ENCODE measurements at places on chromosomes 7 and 10. TPM values are rescaled to one million over a fixed set of nuclear protein-coding genes. Genes with fewer than 3 reads are reported as not detected.

Gene DNAJC30
- 15.9 TPM for total RNA-seq

Gene RAMP3
- total RNA-seq, result not detected

Gene NOC3L
- 39.9 TPM for total RNA-seq

Gene GARIN1A
- 0.79 TPM for total RNA-seq

Gene FXYD4
- total RNA-seq, result not detected

Gene CYP26C1
- total RNA-seq, result 0.09 TPM

Gene CNNM1
- not detected for total RNA-seq

Gene SFXN3
- 23.4 TPM for total RNA-seq

Gene ANKRD61
- total RNA-seq, result not detected

Gene GRB10
- 87.2 TPM for total RNA-seq

Gene HECW1
- 1.7 TPM for total RNA-seq

Gene VWDE
- 0.70 TPM for total RNA-seq

Gene CYP3A7
- total RNA-seq, result not detected

Gene ITPRIP
- 3.1 TPM for total RNA-seq

Gene GBX1
- total RNA-seq, result not detected

Gene GIMAP6
- total RNA-seq, result not detected

Gene PPP1R3A
- total RNA-seq, result not detected

Gene LIPN
- not detected for total RNA-seq

Gene AKR1C8
- total RNA-seq, result not detected

Gene CDHR3
- total RNA-seq, result 12.0 TPM

Gene DOCK1
- 83.5 TPM for total RNA-seq

Gene GSDME
- 35.2 TPM for total RNA-seq
